Left ventricle myocardium superior (tissue), 1 donor: ENCODE measurements at places on chromosomes 3 and 15. TPM values are rescaled to one million over a fixed set of nuclear protein-coding genes. Genes with fewer than 3 reads are reported as not detected.

FOXL2NB gene
- not detected for total RNA-seq

DNAH12 gene
- total RNA-seq: 0.02 TPM

SEMA5B gene
- total RNA-seq: 4.2 TPM

NANOGP8 gene
- not detected for total RNA-seq

CORO2B gene
- 5.9 TPM for total RNA-seq

ERICH6 gene
- total RNA-seq: not detected

PLIN1 gene
- 4.7 TPM for total RNA-seq

CCR8 gene
- total RNA-seq: not detected

ARID3B gene
- 2.0 TPM for total RNA-seq

WDR72 gene
- 0.10 TPM for total RNA-seq

CHRNA3 gene
- not detected for total RNA-seq

COLQ gene
- 0.99 TPM for total RNA-seq

SLC12A1 gene
- total RNA-seq: not detected

ATP8B4 gene
- total RNA-seq: 3.1 TPM

DNA sequence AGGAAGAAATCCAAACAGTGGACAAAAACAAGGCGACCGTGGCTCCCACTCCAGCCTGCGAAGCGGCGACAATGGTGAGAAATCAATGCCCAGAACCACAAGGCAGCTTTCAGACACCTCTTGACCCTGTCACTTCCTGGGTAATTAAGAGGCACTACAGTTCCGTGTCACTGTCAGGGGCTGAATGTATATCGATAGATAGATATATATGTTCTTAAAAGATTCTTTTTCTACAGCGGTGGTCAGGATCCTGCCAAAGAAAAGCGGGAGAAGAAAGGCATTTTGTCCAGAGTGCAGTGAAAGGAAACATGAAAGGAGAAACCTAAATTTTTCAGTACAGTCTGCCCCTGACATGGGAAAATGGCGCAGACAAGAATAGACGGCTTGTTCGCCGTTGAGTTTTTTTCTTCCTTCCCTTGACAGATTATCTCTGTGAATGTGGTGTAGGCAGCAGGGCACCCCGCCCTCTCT is 56.2 kb upstream of the HES1 start:
- DNase-seq: no peak

GRCh38 chr15:42163947-42164550 is 7.6 kb upstream of the PLA2G4F start:
- DNase-seq: no peak

- DNase-seq: no peak
These were observed 1.5 kb upstream of the TCF12 start for GRCh38 chr15:56916825-56917477.

- no peak for DNase-seq
These were observed 9.3 kb downstream of the LOXL1 start for GRCh38 chr15:73935547-73935946.

DNA sequence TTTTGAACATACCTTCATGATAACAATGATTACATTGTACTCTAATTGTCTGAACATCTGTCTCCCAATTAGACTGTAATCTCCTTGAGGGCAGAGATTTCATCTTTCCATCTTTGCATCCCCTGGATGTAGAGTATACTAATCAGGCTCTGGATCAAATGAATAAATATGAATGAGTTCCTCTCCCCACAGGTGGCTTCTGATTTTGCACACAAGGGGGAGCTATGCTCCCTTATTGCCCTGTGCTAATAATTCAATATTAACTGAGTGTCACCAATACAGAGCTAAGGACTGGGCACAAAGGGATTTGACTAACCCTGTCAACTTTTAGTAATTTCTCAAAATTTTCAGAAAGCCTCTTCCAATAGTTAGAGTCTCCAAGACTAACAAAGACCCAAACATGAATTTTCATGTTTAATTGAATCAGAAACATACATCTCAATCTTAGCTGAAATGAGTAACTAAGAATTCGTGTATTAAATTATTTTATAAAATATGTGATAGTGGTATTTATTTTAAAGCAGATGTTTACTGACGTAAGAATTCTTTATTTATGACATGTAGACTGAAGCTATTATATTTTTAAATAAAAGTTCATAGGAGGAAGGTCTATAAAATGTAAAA is 3.0 kb downstream of the DUOXA1 start:
- no peak for DNase-seq

GRCh38 chr3:10361375-10361774 is 40.5 kb upstream of the SEC13 start:
- no peak for DNase-seq

GRCh38 chr3:32457971-32458471 is 44.6 kb downstream of the CMTM6 start:
- DNase-seq: no peak

DNA sequence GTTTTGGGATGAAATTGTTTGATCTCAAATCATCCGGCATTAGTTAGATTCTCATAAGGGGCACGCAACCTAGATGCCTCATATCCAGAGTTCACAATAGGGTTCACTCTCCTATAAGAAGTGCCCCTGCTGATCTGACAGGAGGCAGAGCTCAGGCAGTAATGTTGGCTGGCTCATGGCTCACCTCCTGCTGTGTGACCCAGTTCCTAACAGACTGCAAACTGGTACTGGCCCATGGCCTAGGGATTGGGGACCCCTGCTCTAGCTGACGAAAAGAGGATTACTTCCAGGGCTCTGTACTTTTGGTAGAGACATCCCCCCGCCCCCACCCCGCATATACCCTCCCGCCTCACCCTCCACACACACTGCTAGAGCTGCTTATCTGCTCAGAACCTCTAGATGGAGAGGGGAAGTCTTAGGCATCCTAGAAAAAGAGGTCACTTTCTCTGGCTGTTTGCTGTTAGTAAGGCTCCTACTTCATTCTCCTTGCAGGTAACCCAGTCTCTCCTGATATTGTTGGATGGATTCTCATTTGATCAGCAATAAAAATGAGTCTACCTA is 923.1 kb downstream of the CADM2 start:
- no peak for DNase-seq

GRCh38 chr15:60340207-60340921 is 57.4 kb downstream of the ANXA2 start:
- DNase-seq: no peak

DNA sequence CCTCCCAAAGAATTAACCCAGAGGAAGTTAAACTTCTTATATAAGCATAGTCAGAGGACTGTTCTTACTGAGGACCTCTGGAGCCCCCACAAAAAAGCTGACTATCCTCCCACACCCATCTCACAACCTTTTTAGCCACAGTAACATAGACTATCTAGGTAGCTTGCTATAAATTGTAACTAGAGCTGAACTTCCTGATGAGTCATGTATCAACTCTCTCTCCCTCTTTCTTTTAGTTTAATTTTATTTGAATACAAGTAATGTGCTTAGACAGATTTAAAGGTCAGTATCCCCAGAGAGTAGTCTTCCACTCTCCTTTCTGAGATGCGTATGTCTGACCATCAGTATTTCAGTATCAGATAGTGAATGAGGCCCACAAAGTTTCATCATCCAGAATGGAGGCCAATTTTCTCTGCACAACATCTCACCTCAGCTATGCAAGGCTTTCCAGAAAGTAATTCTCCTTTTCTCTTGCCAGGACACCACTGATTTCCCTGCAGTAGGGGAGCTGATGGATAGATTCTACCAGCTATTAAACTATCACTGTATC is 104.0 kb upstream of the MYRIP start:
- DNase-seq: no peak

DNA sequence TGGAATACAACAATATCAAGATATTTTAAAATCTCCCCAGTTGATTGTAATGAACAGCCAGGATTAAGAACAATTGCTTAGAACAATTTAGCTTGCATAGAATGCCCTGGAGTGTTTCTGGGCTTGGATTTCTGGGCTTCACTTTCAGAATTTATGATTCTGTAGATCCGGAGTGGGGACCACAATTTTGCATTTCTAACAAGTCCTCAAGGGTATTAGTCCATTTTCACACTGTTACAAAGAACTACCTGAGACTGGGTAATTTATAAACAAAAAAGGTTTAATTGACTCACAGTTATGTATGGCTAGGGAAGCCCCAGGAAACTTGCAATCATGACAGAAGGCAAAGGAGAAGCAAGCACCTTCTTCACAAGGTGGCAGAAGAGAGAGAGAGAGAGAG is 54.3 kb upstream of the MYRIP start:
- DNase-seq: no peak

GRCh38 chr3:180855364-180855763 is 57.1 kb upstream of the FXR1 start:
- no peak for DNase-seq

DNA sequence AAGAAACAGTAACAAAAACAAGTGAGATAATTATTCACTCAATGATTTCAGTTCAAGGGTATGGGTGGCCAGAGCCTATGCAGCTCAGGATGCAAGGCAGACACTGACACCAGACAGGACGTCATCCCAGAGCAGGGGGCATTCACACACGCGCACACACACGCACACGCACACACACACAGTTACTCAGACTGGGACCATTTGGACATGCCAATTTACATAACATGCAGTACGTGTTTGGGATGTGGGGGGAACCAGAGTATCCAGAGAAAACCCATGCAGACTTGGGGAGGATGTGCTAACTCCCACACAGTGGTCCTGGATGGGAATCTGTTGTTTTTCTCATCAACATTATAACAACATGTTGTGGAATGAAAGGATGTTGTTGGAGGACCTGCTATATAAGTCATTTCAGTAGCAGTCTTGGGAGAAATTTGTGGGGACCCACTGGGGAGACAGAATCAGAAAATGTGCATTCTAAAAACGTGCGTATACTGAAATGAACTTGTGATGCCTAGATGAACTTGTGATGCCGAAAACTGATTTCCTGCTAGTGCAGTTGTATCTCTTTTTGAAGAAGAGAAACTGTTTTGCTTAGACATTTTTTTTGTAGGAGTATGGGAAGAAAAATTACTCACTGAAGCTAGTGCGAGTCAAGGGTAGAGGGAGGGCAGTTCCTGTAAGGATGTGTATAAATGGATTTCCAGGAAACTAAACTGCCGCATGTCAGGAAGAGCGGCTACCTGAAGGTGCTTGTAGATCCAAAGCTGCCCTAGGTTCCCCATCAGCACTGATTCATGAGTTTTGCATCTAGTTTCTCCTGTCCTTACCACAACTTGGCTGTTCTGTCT is 25.2 kb downstream of the CD200 start:
- DNase-seq: no peak

DNA sequence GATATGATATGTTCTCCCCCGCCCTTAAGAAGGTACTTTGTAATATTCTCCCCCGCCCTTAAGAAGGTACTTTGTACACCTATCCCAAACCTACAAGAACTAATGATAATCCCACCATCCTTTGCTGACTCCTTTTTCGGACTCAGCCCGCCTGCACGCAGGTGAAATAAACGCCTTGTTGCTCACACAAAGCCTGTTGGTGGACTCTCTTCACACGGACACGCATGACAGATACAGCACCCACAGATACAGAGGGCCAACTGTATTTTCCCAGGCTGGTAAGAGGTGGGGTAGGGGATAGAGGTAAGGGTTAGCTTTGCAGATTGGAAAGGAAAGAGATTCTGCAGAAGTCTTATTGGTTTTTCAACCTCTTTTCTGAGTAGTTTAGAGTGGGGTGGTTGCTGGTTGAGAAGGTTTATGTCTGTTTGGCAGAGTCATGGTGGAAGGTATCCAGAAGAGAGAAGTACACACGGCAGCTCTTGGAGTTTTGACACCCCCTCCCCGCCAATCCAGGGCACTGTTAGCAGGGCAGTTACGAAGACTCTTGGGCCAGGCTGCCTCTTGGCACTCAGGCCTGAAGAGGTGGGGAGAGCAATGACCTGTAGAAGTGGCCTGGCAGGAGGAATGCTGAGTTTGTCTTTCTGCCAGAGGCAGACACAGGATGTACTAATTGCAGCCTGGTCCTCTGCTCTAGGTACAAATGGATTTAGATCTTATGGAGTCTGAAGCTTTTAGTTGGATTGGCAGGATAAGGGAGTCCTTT is 36.0 kb upstream of the IDH2 start:
- DNase-seq: peak; percentile 69

GRCh38 chr3:16496408-16497222 is 16.9 kb downstream of the RFTN1 start:
- DNase-seq: no peak

GRCh38 chr3:15272426-15273196 is 59.8 kb downstream of the SH3BP5 start:
- no peak for DNase-seq

- no peak for DNase-seq
These were observed 13.9 kb upstream of the RTP1 start for GRCh38 chr3:187183210-187183862.

GRCh38 chr15:70156671-70157271 is 59.1 kb upstream of the TLE3 start:
- peak; percentile 72 for DNase-seq

- DNase-seq: no peak
These were observed 10.0 kb upstream of the P3H2 start for GRCh38 chr3:190130696-190131095.

- no peak for DNase-seq
These were observed 21.2 kb downstream of the GABRA5 start for GRCh38 chr15:26887926-26888666.

GRCh38 chr3:43691120-43691995 is 620 bp downstream of the ABHD5 start:
- DNase-seq: peak; percentile 79

GRCh38 chr3:108060331-108060730 is 30.5 kb downstream of the CD47 start:
- no peak for DNase-seq

DNA sequence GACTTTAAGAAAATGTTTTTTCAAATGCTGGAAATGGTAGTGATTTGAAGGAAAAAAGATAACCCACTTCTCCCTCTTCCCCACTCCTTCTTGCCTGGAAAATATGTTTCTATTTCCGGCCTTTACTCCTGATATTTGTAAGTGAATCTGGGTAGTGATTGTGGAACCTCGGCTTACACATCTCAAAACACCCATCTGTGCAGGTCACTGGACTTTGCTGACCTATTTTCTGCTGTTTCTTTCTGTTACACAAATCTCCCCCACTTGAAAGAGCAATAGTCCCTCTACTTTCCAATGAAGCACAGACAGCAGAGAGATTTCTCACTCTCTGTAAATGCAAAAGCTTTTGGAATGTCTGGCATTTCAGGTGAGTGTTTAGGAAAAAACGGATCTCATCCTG is 76.9 kb upstream of the ICE2 start:
- no peak for DNase-seq

DNA sequence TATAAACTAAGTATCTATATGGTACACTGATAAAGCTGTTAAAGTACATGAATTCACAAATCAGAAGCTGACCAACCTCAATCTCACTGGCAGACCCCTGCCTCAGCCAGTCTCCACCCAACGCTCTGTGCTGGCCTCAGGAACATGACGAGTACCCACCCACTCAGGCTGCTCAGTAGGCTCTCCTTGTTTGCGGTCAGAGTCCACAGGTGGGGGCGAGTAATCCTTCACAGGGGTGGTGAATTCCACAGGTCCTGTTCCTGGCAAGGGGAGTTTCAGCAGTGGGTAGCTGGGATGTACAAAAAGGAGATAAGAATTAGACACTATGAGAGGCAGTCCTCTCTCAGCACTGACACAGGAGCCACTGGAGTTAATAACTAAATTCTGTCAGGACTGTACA is 40.9 kb downstream of the SCAP start:
- no peak for DNase-seq

GRCh38 chr3:15681668-15682067 is 80.1 kb downstream of the BTD start:
- no peak for DNase-seq
